ENCODE measurements at places on chromosomes 12 and 14.

DNA sequence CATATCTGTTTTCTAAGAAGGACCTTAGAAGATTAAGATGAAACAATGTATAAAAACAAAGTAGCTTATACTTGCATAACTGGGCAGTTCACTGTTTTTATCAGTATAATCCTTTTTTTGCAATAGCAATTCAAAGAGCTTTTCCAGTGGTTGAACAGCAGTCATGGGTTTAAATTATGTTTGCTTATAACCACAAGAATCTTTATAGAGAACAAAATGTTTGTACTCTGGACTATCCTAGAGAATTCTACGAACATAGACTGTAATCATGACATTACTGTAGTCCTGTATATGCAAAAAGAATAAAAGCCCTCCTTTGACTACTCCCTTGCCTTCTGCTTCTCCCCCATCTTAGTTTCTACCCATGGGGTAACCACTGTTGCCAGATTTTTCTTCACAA lies 5.7 kb downstream of the FAM177A1 start:
- DNase-seq, result no peak

DNA sequence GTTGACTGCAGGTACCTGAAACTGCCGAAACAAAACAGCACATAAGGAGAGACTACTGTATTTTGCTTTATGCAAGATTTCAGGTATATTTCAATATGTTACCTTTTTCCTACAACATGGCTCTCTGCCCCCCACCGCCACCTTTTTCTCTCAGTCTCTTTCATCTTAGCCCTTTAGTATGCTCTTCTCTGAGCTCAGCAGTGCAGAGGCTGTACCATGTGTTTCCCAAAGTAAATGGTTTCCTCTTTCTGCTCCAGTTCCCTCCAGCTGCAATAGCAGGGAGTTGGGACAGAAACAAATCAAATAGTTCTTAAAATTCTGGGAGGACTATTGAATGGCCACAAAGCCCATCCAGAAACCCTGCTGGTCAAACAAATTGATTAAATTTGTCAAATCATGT lies 4.3 kb downstream of the AMN1 start:
- no peak for DNase-seq

- peak; percentile 90 for DNase-seq
These were observed 53.0 kb downstream of the SLC25A47 start for GRCh38 chr14:100375963-100376735.

DNA sequence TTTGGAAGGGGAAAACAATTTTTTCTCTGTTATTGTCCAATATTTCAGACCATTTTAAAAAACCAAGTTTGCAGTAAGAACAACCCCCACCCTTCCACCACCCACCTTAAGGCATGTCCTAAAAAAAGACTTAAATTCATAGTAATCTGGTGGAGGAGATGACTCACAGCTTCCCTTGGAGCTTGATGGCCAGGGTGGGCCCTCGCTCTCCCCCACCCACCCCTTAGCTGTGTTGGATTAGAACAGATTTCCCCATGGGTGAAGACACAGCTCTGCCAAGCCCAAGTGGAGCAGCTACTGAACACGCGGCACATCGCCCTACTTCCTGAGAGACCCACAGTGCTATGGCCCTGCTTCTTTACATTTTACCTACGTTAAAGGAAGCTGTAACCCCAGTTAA lies 140.3 kb downstream of the GCH1 start:
- no peak for DNase-seq

GRCh38 chr12:26466726-26467125 lies 271.4 kb downstream of the SSPN start:
- DNase-seq, result no peak

GRCh38 chr12:71011261-71011660 lies 90.7 kb upstream of the PTPRR start:
- DNase-seq, result no peak

DNA sequence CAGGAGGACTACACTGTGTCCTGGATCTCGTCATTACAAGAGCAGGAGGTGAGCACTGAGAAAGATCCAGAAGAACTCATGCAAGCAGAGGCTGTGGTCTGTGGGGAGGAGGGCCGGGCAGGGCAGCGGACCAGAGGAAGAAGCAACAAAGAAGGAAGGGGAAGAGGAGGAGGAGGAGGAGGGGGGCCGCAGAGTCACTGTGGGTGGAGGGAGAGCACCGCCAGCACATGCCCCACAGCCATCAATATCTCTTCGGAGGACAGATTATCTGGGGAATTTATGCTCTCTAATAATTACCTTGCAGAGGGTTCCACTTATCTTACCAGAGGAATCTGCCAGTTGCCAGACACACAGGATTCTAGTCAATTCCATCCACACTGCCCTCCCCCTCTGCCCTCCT lies 105.6 kb downstream of the DPF3 start:
- no peak for DNase-seq

- DNase-seq, result no peak
These were observed 25.4 kb downstream of the CHST11 start for GRCh38 chr12:104482113-104482512.

Measured in amniotic stem cell (primary cell).